ENCODE measurements at places on chromosomes 12 and 14. TPM values are rescaled to one million over a fixed set of nuclear protein-coding genes. Genes with fewer than 3 reads are reported as not detected.
A peak's percentile ranks its signal among the peaks of the same experiment; 100 is the strongest.

GRCh38 chr12:3655328-3655900 is 97.5 kb downstream of the CRACR2A start:
- no peak for DNase-seq

The STXBP6 gene
- 0.53 TPM for polyA plus RNA-seq

DNA sequence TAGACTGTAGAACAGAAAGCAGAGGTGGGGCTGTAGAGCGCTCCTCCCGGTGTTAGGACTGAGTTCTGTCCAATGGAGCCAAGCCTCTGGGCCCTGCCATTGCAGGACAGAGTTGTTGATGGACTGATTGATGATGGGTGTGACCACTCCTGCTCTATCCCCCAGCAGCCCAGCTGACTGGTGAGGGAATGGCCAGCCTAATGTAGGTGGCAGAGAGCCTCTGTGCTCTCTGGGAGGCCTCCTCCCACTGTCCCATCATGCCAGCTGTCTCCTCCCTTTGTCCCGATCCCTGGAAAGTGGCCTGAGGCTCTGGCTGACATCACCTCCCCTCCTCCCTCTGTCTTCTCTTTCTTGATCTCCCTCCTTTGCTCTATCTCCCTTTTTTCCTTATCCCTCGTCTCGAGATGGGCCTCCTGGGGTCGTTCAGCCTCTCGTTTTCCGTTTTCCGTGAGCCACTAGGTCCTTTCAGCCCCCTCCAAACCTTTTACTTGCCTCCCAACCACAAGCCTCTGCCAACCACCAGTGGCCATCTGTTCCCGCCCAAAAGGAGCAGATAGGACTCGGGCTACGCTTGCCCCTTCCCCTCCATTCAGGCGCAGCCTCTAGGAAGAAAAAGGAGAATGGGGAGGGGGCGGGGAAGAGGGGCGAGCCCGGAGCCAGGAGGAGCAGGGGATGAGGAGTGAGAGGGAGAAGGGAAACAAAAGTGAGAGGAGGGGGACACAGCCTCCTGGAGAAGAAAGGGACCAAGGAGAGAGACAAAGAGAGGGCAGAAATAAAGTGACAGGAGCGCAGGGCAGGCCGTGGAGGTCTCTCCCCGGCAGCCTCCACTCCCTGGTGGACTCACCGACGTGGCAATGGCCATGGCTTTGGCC is 572 bp downstream of the EFS start:
- DNase-seq, result no peak

GRCh38 chr14:23300687-23301223 is 1.9 kb downstream of the PPP1R3E start:
- peak; percentile 32 for DNase-seq

GRCh38 chr14:35403114-35403602 is 1.4 kb downstream of the NFKBIA start:
- no peak for DNase-seq

DNA sequence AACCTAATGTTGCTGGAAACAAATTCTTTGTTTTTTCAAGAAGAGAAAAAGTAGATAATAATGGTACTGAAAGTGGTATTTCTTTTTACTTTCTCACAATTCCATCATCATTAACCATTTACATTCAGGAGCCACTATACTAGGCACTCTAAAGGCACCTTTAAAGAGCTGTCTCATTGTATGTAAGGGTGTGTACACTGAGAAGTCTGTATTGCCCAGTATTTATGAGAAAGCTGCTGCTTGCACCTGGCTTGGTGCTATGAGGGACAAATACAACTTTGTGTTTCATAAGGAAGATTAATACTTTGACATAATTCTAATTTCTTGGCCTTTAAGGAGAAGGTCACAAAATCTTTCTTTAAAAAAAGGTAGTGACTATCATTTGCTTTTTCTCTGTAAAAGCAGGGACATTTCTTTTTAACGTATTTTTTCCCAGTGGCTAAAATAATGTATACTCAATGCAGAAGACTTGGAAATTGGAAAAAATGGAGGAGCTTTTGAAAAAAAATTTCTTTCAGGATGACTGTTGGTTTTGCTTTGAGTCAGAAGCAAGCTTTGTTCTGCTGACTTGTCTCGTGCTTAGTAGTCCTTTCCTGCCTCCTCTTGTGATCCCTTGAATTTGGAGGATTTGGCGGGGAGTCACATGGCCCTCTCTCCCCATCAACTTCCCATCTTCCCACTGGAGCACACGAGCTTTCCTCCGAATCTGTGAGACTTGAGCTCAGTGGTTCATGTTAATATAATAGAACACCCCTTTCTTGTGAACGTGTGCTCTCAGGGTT is 50.1 kb downstream of the RASSF3 start:
- DNase-seq, result no peak

The OASL gene
- polyA plus RNA-seq, result not detected

- peak; percentile 87 for DNase-seq
Observed at GRCh38 chr12:121128908-121129810, 3.5 kb upstream of the P2RX7 start.

DNA sequence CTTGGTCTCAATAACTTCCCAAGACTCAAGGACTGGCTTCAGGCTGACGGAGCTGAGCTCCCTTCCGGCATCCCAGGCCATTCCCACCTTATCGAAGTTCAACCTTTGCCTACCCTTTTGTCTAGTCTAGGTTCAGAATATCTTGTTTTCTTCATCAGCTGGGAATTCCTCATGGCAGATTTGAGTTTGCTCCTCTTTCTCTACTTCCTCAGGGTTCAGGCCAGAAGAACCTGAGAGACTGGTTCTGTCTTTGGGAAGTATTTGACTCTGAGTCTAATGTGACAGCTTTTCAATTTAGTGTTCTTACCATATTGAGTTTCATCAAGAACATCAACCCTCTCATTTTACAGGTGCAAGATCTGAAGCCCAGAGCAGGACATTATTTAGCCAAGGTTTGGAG is 2.1 kb downstream of the BIN2 start:
- DNase-seq, result no peak

DNA sequence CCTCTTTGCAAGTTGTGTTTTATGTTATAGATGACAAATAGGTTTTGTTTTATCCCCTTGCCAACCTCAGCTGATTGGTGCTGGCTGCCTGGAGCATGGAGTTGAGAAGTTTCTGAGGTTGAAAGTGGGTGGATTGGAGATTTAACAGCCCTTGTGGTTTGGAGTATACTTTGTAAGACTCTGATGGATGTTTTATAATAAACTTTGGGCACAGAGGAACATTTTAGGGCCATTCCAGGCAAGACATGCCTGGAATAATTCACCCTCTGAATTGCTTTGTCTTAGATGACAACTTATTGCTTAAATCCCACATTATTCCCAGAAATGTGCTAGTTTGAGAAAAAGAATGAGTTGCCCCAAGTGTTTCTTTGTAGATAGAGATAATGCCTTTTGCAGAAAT is 158.9 kb downstream of the SLC5A8 start:
- no peak for DNase-seq

The CLEC2A gene
- not detected for polyA plus RNA-seq

The ITGB7 gene
- 1.2 TPM for polyA plus RNA-seq

Measured in K562 (cell line).